ENCODE measurements at places on chromosomes 12 and 14.

GRCh38 chr14:31263485-31264133, 56.0 kb upstream of the HECTD1 start:
- peak; percentile 59 for DNase-seq

DNA sequence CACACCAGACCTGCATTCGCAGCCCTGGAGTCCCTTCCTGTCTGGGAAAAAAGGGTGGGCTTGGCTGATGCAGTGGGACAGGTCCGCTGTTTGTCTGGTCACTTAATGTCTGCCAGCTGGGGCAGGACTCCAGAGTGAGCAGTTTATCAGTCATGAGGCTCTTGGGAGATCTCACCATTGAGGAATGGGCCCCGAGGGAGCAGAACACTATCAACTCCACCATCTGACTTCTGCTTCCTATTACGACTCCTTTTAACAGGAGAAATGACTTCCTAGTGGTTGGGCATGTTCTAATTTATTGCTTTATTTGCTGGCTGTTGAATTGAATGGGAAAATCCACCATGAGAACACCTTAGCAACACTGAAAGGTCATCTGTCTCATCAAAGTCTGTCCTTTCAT, 182.5 kb upstream of the RASSF8 start:
- no peak for DNase-seq

DNA sequence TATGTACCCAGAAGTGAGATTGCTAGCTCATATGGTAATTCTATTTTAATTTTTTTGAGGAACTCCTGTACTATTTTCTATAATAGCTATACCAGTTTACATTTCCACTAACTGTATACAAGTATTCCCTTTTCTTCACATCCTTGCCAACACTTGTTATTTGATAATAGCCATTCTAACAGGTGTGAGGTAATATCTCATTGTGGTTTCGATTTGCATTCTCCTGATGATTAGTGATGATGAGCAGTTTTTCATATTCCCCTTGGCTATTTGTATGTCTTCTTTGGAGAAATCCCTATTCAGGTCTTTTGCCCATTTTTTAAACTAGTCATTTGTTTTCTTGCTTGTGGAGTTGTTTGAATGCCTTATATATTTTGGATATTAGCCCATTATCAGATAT, 121.3 kb downstream of the BBS10 start:
- no peak for DNase-seq

DNA sequence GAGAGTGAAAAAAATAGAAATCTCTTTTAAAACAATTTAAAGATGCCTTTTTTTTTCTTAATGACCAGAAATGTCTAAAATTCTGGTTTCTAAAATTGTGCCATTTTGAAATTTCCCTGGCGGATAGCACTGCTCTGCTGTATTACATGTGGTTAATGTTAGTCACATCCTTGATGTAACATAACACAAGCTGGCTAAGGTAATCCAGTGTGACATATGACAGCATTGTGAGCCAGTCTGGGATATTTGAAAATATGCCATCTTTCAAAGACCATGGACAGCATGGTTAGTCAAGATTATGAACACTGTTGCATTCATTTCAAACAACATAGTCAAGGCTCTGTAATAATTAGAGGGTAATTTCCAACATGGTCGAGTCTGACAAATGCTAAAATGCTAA, 133.2 kb downstream of the ALX1 start:
- no peak for DNase-seq

- DNase-seq, result no peak
Measured at GRCh38 chr14:36951380-36951911, 221.0 kb downstream of the SLC25A21 start.

GRCh38 chr12:95805864-95806671, 15.5 kb upstream of the NTN4 start:
- DNase-seq, result peak; percentile 90

GRCh38 chr12:7079826-7080125, 12.5 kb downstream of the C1R start:
- peak; percentile 53 for DNase-seq

DNA sequence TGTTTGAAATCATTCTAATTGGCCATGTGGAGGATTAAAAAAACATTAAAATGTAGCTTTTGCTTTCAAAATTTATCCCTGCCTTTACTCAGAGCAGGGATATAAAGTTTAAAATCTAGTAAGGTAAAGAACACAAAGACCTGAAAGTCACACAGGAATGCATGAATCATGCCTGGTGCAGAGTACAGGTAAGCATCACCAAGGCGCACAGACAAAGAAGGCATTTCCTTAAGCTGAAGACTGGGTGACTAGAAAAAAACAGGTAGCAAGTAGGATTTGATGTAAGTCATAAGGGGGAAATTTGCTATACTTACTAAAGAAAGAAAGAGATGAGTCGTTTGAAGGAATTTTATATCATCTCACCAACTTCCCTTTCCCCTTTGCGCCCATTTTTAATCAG, 405.6 kb downstream of the GXYLT1 start:
- no peak for DNase-seq

DNA sequence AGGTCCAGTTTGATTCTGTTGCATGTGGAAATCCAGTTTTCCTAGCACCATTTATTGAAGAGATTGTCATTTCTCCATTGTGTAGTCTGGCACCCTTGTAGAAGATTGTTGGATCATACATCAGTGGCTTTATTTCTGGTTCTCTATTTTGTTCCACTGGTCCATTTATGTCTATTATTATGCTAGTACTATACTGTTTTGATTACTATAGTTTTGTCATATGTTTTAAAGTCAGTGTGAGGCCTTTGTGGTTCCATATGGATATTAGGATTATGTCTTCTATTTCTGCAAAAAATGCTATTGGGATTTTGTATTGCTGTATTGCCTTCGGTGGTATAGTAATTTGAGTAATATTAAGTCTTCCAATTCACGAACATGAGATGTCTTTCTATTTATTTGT, 51.4 kb downstream of the LEMD3 start:
- DNase-seq, result no peak

GRCh38 chr12:9509464-9510161, 98.1 kb downstream of the KLRB1 start:
- DNase-seq, result peak; percentile 34

GRCh38 chr14:82230748-82231147, 697.1 kb upstream of the SEL1L start:
- no peak for DNase-seq

DNA sequence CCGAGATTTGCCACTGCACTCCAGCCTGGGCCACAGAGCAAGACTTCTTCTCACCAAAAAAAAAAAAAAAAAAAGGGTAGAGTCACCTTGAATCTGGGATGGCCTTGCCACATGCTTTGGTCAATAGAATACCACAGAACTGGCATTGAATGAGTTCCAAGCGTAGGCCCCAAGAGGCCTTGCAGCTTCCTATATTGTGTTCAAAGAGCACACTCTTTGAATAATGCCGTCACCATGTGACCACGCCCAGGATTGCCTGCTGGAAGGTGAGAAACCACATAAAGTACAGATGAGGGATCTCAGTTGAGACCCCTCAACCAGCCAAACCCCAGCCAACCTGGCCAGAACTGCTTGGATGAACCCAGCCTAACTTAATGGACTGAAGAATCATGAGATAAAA, 239.2 kb upstream of the AMIGO2 start:
- DNase-seq, result no peak

DNA sequence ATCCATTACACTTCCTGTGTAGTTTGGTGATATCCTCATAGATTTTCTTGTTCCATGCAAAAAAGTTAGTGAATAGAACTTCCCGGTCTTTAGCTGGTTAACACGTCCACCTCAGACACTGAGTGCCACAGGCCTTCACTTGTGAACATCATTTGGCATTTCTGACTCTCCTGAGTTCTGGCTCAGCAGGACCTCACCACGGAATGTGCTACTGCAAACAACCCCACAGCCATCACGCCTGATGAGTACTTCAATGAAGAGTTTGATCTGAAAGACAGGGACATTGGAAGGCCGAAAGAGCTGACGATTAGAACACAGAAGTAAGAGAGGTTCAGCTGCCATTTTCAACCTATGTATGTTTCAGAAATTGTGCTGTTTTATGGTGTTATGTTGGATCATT, 20.0 kb downstream of the C12orf76 start:
- no peak for DNase-seq

DNA sequence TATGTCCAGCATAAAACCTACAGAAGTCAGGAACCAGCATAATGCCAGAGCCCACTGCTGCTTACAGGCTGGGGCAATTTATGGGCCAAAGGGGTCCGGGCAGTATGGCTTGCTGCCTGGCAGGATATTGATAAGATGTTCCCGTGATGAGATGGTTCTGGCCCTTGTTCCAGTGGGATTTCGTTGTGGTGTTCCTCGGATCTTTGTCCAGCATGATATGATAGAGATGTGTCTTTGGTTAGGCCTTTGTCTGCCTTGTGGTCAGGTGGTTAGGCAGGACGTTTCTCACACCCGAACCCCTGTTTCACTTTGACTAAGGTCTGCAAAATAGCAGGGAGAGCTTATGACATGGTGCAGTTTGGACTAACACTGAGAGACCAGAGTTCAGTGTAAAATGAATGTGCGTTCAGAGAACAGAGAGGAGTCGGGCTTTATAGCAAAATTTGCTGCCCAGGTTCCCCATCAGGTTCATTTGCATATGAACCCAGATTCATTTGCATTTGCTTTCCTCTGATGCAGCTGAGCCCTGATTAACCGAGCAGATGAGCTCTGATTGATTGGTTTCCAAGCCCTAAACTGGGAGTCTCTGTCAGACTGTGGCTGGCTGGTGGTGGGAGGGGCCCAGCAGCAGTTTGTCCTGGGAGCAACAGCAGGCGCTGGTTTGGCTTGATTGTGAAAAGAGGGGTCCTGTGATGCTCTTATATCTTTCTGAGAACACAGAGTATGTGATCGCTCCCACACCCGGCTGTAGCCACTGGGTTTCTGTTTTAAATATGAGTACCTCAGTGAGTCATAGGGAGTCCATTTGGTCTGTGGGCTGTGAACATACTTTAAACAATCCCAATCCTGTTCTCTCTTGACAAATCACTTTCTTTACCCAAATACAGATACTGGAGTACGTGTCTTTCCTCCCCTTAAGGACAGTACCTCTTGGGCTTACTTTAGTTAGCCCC, 156.3 kb upstream of the PZP start:
- peak; percentile 57 for DNase-seq

DNA sequence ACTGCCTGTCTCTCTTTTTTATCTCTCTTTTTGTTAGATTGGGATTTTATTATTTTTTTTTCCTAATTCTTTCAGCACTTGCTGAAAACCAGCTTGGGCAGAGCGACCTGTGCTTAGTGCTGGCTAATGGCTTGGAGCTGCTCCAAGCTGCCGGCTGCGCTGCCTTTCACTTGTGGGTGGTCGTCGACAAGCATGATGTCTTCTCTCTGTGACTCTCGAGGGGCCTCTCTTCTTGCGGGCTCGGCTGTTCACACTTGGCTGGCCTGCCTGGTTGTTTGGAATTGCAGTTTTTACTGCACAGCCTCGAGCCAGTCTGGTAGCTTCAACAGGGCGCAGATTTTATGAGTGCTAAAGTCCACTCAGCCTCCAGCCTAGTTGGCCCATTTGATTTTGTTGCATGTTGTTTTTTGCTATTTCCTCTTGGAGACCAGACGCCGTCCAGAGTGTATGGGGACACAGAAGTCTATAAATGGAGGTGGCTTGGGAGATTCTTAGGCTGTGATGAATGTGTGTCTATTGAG, 18.6 kb downstream of the TPCN1 start:
- no peak for DNase-seq

GRCh38 chr14:80845856-80846255, 95.7 kb downstream of the CEP128 start:
- DNase-seq, result no peak

DNA sequence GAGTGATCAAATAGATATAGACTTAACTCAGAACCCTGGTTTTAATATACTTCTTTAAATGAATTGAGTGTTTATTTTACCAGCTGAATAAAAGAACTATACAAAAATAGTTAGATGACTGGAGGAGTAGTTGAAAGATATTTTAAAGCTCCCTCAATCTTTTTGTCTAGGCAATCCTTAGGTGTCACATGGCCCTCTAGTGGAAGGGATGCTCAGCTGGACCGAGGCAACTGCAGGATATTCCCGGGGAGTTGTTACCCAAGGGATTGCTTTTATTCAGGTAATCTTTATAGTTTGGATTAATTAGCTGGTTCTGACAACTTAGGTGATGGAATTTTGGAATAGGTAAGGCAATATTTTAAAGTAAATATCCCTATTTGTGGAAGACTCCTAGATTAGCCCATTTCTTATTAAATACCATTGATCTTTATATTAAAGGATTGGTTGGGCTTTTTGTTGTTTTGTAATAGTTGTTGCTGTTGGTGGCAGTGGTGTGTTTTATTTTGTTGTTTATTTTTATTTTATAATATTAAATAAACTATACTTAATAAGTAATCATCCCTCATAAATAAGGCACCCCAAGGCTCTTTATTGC, 57.1 kb downstream of the ZDHHC17 start:
- DNase-seq, result peak; percentile 23

DNA sequence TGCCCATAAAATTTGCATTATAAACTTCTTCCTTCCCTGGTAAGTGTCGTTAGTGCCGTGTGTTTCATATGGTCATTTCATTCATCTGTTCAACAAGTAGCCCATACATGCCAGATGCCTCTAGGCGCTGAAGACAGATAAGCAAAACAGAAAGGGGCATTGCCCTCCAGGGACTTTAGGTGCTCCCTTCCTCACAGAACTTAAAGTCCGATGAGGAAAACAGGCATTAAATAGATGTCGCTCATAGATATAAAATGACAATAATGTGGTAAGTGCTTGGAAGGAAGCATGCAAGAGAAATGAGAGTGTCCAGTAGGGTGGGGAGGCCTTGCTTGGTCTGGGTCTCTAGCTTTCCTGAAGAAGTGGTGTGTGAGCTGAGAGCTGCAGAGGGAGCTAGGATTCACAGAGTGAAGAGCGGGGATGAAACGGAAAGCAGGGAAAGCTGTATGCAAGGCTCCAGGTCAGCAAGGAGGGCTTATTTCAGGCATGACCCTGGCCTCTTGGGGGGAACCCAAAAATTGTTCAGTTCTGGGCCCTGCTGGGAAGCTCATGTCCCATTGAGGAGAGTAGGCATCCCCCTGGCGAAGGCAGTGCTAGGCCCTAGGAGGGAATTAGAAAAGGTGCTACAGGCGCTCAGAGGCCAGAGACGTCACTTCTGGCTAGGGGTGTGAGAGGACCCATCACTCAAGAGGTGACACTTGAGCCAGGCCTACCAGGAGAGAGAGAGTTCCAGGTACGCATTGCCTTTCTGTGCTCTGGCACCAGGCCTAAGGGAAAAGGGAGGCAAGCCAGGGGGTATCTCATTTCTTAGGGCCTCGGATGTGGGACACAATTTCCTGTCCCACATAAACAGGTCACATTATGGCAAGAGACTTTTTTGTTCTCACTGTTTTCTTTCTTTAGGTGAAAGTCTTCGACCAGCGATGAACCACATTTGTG, 11.9 kb downstream of the UBE3B start:
- no peak for DNase-seq

GRCh38 chr12:117718559-117718958, 250.2 kb downstream of the KSR2 start:
- DNase-seq, result no peak

- DNase-seq, result peak; percentile 97
Measured at GRCh38 chr14:31229638-31230572, 22.3 kb upstream of the HECTD1 start.

DNA sequence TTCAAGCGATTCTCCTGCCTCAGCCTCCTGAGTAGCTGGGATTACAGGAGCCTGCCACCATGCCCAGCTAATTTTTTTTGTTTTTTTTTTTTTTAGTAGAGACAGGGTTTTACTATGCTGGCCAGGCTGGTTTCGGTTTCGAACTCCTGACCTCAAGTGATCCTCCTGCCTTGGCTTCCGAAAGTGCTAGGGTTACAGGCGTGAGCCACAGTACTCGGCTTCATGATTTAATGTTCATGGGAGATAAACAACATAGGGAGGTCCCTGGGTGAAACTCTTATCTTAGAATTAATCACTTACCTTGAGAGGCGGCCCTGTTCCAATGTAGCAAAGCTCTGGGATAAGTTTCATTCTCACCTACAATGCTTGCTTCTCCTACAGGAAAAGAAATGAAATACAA, 48.3 kb downstream of the SEL1L start:
- no peak for DNase-seq
